ENCODE measurements at places on chromosomes 1 and 21. TPM values are rescaled to one million over a fixed set of nuclear protein-coding genes. Genes with fewer than 3 reads are reported as not detected.

The YIPF1 gene
- 41.4 TPM for total RNA-seq

The OR2T11 gene
- total RNA-seq, result 0.21 TPM

The FAM177B gene
- total RNA-seq, result not detected

The DNAI4 gene
- total RNA-seq, result 6.3 TPM

DNA sequence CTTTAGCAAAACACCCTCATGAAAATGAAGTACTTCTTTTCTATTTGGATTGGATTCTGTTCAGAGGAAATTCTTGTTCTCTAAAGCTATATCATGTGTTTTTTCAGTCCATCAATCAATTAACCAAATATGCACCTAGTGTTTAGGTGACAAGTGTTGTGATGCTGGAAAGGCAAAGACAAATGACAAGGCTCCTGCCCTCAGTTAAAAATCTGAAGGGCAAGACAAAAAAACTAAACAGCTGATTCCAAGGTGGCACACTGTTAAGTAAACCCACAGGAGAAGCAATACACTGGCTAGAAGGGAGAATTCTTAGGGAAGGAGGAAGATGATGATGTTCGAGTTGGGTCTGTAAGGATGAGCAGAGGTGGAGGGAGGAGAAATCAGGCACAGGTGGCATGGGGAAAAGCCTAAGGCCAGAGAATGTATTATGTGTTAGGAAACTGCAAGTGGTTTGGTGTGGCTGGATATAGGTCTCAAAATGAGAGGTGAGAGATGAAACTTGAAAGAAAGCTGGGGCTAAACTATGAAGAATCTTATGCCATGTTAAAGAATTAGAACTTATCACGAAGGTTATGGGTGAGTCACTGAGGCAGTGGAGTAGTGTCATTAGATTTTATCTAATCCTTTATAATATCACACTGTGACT lies 51.8 kb upstream of the GFI1 start:
- ATAC-seq, result no peak

DNA sequence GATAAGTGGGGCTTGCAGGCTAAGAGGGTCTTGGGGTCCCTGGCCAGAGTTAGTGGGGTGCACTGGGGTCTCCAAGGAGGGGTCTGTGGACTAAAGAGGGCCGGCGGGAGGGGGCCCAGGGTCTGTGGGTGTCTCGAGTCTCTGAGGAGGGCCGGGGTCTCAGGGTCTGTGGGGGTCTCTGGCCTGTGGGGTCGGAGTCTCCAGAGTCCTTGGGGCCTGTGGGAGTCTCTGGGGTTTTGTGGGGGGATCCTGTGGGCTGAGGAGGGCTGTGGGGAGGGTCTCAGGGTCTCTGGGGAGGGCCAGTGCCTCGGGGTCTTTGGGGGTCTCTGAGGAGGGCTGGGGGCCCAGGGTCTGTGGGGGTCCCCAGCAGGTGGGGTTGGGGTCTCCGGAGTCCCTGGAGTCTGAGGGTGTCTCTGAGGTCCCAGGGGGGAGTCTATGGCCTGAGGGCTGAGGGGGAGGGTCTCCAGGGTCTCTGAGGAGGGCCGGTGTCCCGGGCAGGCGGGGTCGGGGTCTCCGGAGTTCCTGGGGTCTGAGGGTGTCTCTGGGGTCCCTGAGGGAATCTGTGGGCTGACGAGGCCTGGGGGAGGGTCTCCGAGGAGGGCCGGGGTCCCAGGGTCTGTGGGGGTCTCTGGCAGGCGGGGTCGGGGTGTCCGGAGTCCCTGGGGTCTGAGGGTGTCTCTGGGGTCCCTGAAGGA lies 628 bp upstream of the PLEKHM2 start:
- no peak for ATAC-seq

- no peak for ATAC-seq
Measured at GRCh38 chr21:41580758-41581554, 73.0 kb upstream of the TMPRSS2 start.

- peak; percentile 82 for ATAC-seq
Measured at GRCh38 chr1:38815903-38816627, 43.5 kb downstream of the RRAGC start.

All from motor neuron (in vitro differentiated cells).